Memory B cell (primary cell): ENCODE measurements at places on chromosomes 16 and 17.
A peak's percentile ranks its signal among the peaks of the same experiment; 100 is the strongest.

- no peak for DNase-seq
Measured at GRCh38 chr16:82735186-82735585, 108.4 kb downstream of the CDH13 start.

DNA sequence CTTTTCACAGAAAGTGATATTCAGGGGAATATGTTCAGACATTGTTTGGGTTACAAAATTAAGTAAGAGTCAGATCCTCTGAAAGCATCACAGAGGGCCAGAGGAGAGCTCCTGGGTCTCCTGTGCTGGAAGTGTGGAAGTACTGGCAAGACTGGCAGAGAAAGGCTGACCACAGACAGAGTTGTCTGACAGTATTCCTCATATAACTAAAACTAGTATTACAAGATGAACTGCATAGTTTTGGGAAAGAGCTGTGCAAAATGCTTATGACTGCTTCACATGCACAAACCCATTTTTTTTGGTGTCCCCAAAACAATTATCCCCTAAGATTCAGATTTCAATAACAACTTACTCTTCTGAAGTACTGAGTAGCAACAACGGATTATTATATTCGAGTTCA lies 35.2 kb downstream of the N4BP1 start:
- no peak for DNase-seq

GRCh38 chr16:1985466-1986150 lies 1.6 kb downstream of the GFER start:
- DNase-seq = no peak

- peak; percentile 29 for DNase-seq
Measured at GRCh38 chr16:2468233-2468724, 2.8 kb upstream of the NTN3 start.

- DNase-seq = no peak
Measured at GRCh38 chr17:30475206-30475605, 2.0 kb upstream of the GOSR1 start.

DNA sequence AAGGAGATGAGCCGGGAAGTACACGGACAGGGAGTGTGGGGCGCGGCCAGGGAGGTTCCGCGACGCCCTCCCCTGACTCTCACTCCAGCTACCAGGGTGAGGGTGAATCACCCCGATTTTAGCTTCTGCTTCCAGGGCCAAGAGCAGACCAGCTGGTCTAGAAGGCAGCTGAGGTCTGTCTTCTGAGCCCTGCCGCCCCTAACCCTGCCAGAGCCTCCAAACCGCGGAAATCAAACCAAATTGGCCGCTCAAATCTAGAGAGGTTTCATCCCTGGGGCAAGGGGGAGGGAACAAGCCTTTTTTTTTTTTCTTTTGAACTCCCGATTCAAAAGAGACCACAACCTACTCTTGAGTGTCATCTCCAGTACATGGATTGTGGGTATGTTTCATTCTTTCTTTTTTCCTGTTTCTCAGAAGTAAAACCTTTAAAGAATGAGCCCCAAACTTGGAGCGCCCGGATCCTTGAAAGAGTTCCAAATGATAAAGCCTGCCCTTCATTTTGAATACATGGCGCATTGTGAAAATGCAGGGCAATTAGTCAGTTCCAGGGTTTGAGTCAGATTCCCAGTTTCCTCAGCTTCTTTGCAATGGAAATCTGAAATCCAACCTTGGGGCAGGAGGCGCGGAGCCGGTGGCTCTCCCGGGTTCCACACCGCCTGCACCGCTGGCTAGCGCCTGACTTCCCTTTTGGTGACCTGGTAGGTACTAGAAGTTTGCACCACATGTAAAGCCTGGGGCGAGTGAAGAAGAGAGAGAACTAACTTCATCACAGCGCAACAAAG lies 16.5 kb upstream of the ZFHX3 start:
- DNase-seq = no peak

GRCh38 chr17:61904094-61904710 lies 23.6 kb downstream of the INTS2 start:
- DNase-seq = no peak

- DNase-seq = no peak
Measured at GRCh38 chr16:50071075-50071671, 5.4 kb downstream of the HEATR3 start.

DNA sequence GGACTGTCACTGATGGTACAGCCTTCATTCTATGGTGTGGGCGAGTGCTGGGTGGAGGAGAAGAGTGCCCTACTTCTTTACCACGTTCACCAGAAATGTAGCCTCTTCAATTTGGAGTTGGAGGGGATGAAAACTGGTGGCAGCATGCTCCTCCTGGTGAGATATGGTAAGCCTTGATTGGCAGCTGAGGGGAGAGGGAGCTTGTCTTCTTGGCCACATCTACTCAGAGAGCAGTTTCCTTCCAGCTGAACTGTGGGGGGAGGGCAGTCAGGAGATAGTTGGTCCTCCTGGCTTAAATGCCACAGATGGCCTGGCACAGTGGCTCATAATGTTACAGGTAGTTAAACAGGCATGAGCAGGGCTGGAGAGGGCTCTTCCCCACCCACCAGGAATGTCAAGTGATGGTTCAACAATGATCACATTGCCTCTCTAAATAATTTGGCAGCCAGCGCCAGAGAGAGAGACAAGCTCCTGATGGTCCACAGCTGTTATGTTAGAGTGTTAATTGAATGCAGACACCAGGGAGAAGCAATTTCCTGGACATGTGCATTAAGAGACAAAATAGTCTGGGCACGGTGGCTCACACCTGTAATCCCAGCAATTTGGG lies 9.0 kb upstream of the MAPK3 start:
- DNase-seq = no peak

GRCh38 chr16:46774743-46775177 lies 26.6 kb upstream of the MYLK3 start:
- DNase-seq = no peak

GRCh38 chr17:14098246-14098645 lies 28.9 kb downstream of the COX10 start:
- no peak for DNase-seq

DNA sequence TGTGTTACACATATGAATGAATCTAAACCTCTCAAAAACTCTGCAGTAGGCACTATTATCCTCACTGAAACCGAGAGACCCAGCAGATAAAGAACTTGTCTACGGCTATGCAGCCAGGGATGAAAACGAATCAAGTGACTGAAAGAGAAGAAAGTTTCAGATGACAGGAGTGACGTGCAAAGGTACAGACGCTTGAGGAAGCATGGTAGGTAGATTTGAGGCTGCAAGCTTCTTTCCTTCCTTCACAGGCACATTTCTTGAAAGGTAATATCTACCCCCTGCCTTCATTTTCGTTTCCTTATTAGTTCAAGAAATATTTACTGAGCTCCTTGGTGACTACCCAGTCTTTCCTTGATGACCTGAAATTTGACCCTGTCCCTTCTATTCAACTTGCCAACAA lies 211.5 kb upstream of the AXIN2 start:
- DNase-seq = no peak

GRCh38 chr16:1244881-1245280 lies 4.4 kb downstream of the TPSAB1 start:
- no peak for DNase-seq

GRCh38 chr16:88804552-88805339 lies 1.2 kb downstream of the CDT1 start:
- DNase-seq = no peak

- DNase-seq = peak; percentile 47
Measured at GRCh38 chr16:30948667-30949649, at the start of gene ORAI3. Gene ORAI3, plus strand, starts transcription at chr16:30949068. Its CDS starts 222 bp downstream, at chr16:30949290.

DNA sequence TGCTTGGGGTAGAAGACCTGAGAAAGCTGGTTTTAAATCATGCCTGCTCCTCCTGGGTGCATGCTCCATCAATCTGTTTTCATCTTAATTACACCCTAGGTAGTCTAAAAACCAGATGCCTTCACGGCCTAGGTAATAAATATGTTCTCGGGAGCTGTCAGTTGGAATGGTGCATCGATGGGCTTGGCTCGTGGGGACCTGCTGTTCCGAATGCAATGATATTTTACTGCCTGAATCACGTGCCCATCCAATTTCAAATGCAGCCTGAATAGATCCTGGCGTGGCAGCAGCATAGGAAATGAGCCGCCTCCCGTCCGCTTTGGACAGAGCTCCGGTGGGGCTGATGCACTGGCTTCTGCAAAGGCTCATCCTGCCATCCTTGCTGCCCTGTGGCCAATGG lies 18.8 kb upstream of the FAAP100 start:
- DNase-seq = no peak

- peak; percentile 91 for DNase-seq
Measured at GRCh38 chr17:76271669-76272540, 6.8 kb downstream of the UBALD2 start.
